ENCODE measurements at places on chromosomes 5 and 9.

GRCh38 chr9:20043461-20043860 is 254.6 kb upstream of the SLC24A2 start:
- peak; percentile 13 for DNase-seq

DNA sequence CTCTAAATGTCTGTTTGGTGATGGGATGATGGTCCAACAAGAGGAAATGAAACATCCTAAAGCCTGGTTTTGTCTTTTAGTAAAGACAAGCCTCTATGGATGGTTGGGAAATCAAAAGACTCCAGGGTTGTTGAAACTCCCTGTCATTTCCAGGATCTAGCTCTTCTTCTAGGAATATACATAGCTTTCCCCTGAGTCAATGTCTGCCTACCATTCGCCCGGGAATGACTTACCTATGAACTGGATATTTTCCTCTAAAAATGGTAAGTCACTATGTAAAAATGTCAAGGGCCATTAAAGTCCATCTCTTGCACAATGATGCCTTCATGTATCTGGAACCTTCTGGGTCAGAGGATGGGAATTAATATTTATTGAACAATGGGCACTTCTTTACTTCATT is 11.1 kb upstream of the KIF12 start:
- no peak for DNase-seq

DNA sequence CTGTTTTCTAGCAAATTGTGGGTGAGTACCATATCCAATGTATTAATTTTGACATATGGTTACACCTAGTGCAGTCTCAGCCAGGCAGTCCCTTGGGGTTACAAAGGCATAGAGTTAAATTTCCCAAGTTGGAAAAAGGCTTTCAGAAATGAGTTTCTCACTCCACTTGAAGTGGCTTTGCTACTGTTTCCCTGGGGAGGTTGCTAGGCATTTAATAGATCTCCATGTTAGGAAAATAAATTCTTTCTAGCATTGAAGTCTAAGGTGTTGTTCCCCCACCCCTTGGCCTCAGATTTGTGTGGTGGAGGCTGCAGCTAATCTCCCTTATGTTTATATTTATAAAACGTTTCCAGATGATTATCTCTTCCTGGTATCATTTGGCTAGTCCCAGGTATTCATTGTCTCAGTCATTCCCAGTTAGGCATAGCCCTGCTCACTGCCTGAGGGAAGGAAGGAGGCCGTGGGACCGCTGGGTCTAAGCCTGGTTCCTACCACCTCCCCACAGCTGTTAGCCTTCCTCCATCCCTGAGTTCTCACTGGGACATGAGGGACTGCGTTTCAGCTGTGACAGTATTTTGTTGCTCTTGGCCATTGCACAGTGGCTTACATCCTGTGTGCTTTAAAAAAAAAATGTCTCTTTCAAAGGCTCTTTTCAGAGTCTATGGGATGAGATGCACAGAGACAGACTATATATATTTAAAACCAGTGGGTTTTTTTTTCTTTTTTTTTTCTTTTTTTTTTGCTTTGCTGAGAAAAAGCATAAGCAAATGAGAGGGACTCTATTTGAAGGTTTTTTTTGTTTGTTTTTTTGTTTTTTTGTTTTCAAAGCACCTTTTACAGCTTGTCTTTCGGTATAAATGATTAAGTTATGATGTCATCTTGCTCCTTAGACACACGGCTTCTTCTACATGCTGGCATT is 121.5 kb downstream of the MAST4 start:
- DNase-seq: no peak

DNA sequence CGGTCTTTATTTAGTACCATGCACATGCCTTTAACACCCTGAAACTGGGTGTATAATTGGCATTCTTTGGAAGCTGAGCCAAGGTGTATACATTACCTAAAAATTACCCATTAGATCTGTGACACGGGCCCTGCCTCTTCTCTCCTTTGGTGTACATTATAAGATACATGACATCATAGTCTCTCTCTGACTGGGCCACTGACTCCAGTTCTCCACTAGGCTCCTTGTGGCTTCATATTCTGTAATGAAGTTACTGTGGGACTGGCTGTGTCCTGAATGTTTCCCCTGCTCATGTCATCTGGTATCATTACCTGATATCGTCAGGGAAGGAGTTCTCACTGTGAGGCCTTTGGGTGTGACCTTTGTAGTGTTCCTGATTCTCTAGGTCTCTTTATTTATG is 65.5 kb downstream of the NREP start:
- no peak for DNase-seq

- DNase-seq: no peak
These were observed 159.8 kb downstream of the TMC1 start for GRCh38 chr9:72681283-72681630.

- no peak for DNase-seq
These were observed 40.6 kb downstream of the PHAX start for GRCh38 chr5:126641387-126641786.

GRCh38 chr5:43294226-43294625 is 19.0 kb downstream of the HMGCS1 start:
- no peak for DNase-seq

- no peak for DNase-seq
These were observed 38.6 kb upstream of the SMC5 start for GRCh38 chr9:70220216-70220615.

DNA sequence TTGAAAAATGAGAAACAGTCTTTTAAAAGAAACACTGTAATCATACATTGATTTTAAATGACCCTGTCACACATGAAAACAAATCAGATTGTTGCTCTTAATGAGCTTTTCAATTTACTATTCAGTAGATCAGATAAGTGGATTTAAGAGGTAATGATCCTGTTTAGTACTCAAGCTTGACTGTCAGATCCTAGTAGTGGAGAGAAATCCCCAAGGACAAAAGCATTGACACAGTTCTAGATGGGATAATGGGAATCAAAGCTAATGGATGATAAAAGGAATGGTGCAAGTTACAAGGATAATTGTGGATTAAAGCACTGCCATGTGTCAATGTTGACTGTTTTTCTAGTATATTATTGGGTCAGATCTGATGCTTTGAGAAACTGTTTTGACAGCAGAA is 142.3 kb upstream of the TLX3 start:
- DNase-seq: no peak

GRCh38 chr5:168842571-168843205 is 263.5 kb upstream of the PANK3 start:
- DNase-seq: no peak

DNA sequence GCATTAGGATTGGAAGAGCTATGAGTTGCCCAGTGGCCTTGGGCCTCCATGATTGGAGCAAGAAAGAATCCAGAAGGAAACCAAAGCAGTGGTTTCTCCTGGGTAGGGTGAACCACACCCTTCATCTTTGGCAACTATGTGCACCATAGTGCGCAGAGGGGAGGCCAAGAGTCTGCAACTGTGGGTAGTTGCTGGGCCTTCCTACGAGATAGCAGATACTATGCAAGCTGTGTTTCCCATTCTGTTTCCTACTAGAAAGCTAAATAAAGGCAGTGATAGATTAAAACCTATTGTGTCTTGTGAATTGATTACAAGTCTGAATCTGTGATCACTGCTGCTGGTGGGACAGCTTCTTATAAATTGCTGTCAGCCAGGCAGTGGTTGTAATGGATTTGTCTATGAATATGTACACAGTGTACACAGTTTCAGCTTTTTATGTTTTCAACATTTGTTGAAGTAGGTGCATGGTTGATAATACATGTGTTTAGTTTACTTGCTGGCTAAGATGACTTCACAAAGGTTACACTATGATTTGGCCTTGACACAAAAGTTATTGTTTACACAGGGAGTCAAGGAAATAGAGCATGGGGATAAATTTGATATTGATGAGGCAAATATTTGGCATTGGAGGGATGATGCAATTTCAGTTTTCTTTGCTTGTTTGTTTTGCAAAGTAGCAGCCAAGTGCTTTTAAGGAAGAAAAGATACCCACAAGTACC is 23.7 kb upstream of the PDE8B start:
- DNase-seq: no peak

DNA sequence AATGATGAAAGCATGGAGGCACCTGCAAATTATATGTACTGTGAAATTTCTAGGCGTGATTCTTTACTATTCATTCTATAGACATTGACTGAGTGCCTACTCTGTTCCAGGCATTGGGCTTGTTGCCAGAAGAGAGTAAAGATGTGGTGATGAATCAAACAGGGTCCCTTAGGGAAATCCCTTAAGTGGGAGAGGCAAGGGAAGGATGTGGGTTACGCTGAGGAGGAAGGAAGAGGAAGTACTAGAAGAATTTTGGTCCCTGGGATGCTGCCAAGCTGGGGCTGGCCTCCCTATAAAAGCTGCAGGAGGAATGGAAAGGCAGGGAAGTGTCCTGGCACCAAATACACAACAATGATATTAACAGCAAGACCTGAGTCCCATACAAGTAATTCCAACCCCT is 76.7 kb upstream of the SPOCK1 start:
- no peak for DNase-seq

DNA sequence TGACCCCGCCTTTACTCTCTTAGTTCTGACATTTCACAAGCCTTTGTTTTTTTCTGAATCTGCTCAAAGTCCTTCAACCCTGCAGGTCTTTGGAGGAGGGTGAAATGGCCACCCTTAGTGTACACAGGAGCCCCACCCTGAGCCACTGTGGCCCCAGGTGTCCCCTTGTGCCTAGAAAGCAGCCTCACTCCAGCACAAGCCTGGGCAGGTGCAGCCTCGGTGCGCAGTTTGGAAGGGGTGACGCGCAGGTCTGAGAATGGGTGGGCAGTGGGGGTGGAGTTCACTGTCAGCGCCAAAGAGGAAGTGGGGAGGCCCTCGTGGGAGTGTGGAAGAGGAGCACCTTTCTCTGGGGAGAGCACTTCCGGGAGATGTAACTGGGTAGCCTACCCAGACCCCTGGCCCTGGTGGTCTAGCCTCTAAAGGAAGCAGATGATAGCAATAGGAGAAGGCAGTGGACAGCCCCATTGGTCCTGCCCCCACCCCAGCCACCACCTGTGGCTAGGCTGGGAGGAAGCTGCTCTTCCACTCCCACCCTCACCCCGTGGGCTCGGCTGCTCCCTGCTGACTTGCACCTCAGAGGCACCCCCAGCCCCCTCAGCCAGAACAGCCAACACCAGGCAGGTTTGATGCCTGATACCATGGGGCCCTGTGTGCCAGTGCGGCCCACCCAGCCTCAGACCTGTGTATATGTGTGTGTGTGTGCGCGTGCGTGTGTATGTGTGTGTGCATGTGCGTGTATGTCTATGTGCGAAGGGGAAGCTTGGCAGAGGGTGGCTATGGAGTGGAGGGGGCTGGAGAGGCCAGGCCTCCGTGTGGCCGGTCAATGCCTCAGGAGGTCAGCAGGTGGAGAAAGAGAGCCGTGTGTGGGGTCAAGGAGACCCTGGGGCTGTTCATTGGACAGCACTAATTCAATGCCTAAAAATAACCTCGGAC is 16.8 kb upstream of the DAB2IP start:
- DNase-seq: no peak

DNA sequence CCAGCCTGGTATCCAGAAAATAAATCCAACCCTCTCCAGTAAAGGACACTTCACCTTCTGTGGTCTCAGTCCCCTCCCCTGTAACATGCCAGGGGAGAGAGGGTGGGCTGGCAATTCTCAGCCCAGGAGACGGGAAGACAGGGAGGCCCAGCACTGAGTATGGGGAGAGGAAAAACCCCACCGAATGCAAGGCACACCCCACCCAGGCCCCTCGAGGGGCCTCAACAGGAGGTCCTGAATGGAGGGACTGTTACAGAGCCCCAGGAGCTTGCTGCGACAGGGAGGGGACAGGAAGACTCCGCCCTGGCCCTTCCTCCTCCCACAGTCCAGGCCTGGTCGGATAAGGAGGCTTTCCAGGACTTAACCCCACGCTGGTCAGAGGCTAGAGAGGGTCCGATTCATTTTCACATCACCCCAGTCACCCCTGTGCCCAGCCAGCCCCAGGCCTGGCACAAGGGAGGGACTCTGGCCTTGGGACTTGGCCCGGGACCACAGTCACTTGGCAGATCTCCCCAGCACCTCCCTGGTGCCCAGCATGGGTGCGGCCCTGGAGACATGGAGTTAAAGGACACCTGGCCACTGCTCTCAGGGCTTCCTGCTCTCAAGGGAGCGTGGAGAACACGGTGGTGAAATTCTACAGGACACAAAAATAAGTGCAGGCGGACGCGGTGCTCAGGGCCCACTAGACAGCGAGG is 44.9 kb upstream of the STXBP1 start:
- no peak for DNase-seq

GRCh38 chr9:18499980-18500379 is 26.0 kb downstream of the ADAMTSL1 start:
- no peak for DNase-seq

- no peak for DNase-seq
These were observed 26.6 kb upstream of the C9orf72 start for GRCh38 chr9:27599870-27600238.

GRCh38 chr5:77380636-77381035 is 111.5 kb downstream of the WDR41 start:
- no peak for DNase-seq

- DNase-seq: no peak
These were observed 34.4 kb upstream of the TAF11L2 start for GRCh38 chr5:17463653-17464052.

DNA sequence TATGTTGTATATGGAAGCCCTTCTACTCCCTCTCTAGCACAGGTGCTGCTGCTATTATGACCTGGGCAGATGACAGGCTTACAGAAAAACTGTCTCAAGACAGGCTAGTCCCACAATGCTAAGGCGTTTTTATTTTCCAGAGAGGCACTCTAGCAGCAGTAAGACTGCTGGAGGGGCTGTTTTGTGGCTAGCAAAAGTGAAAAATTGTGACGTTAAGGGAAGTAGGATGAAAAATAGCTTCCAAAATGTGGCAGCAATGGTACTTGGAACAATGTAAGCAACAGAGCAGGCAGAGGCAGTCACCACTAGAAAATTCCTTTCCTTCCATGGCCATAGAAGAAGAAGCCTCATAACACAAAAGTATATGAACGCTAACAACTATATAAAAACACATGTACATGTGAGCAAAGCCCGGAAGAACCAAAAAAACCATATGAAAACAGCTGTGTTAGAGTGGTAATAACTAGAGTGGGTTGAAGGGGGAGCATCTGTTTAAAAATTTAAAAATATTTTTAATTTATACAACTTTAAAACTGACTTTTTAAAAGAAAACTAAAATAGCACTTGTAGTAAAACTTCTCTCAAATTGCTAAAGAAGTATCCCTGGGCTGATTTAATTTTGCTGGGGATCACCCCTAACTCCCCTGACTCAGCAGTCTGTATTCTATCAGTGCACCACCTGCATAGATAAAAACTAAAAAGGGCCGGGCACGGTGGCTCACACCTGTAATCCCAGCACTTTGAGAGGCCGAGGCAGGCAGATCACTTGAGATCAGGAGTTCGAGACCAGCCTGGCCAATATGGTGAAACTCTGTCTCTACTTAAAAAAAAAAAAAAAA is 30.6 kb downstream of the CLINT1 start:
- no peak for DNase-seq

GRCh38 chr5:43661102-43661501 is 58.1 kb downstream of the NNT start:
- peak; percentile 37 for DNase-seq

DNA sequence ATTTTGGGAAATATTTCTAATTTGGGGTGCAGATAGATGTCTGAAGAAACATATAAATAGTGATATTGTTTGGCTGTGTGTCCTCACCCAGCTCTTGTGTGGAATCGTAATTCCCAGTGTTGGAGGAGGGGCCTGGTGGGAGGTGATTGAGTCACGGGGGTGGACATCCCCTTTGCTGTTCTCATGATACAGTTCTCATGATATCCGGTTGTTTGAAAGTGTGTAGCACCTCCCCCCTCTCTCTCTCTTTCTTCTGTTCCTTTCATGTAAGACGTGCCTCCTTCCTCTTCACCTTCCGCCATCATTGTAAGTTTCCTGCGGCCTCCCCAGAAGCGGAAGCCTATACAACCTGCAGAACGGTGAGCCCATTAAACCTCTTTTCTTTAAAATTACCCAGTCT is 11.4 kb upstream of the ADAMTS16 start:
- DNase-seq: no peak

GRCh38 chr9:76571288-76571687 is 112.3 kb downstream of the GCNT1 start:
- peak; percentile 45 for DNase-seq
